Thoracic aorta (tissue), 2 donors: ENCODE measurements at places on chromosomes 5 and 9. TPM values are rescaled to one million over a fixed set of nuclear protein-coding genes. Genes with fewer than 3 reads are reported as not detected.

GRCh38 chr5:67045816-67046740 lies 150.5 kb downstream of the CD180 start:
- DNase-seq, result no peak

- no peak for DNase-seq
Observed at GRCh38 chr5:134964359-134965270, 3.1 kb upstream of the CATSPER3 start.

GRCh38 chr9:85331626-85332025 lies 410.1 kb downstream of the AGTPBP1 start:
- DNase-seq, result no peak

UBE2B gene
- 82.1 TPM for total RNA-seq

SERF1A gene
- 22.6 TPM for total RNA-seq
